ENCODE measurements at places on chromosomes 16 and 17.

GRCh38 chr16:442976-443375, 17.5 kb downstream of the RAB11FIP3 start:
- no peak for DNase-seq

- no peak for DNase-seq
Measured at GRCh38 chr17:49834118-49834743, 13.6 kb downstream of the TAC4 start.

- DNase-seq: peak; percentile 22
Measured at GRCh38 chr17:72187556-72187955, 66.7 kb downstream of the SOX9 start.

DNA sequence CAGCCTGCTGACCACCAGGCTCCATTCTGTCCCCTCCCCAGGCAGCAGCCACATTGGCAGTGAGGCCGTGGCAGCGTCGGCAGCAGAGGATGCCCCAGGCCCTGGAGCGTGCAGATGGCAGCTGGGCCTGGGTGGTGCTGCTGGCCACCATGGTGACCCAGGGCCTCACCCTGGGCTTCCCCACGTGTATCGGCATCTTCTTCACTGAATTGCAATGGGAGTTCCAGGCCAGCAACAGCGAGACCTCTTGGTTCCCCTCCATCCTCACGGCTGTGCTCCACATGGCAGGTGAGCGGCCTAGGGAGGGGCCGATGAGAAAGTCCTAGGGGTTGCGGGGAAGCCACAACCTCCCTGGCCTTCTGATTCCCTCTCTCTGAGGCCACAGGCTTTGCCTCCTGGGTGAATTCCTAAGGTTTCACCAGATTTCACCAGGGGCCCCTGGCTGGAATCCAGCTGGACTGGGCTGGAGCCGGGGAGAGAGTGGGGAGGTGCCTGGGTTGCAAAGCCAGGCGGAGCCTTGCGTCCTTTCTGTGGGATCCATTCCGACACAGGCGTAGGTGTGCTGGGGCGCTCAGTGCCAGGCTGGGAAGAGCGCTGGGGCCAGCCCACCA, 5.9 kb downstream of the SLC16A5 start:
- no peak for DNase-seq

DNA sequence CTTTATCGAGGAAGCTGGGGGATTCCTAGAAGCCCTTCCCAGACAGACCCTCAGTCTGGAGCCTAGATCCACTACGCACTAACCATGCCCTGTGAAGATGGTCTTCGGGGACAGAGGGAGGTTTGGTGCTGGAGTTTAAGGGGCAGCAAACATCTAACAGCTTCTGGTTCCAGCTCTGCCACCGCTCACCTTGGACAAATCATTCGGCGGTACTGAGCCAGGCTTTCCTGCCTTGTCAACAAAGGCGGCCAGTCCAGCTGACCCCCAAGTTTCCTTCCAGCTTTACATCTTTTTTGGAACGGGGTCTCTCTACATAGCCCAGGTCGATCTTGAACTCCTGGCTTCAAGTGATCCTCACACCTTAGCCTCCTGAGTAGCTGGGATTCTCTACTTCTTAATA, 369 bp upstream of the GJD3 start:
- no peak for DNase-seq

DNA sequence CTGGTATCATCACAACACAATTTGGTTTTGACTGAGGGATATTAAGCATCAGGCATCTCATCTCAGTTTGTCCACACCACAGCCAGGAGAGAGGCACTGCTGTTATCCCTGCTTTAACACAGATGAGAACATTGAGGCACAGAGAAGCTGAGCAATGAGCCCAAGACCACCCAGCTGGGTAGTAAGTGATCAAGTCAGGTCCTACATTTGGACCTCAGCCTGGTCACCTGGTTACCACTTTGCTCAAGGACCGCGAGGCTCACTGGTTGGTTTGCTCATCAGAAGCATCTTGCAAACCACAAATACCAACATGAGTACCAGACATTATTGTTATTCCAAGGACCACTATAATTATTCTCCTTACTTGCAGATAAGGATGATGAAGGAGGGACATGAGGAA, 245.5 kb downstream of the CBLN1 start:
- no peak for DNase-seq

GRCh38 chr17:73614256-73614655, 30.0 kb downstream of the SDK2 start:
- no peak for DNase-seq

- DNase-seq: no peak
Measured at GRCh38 chr16:22291020-22291419, 6.2 kb upstream of the POLR3E start.

DNA sequence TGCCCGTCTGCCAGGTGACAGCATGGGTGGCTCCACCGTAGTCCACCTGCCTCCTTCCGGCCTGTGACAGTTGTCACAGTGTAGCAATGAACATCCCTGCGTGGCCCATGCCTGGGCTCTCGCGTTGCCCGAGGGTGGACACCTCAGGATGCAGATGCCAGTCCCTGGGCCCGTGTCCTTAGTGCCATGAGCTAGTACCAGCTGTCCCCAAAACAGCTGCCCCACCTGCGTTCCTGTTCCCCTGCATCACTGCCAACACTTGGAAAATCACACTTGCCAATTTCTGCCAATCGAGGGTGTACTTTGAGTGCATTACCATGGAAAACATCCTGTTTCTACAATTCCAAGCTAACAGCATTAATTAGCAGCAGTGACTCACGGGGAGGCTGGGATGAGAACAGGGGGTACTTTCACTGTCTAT, 9.0 kb upstream of the C16orf95 start:
- DNase-seq: no peak

DNA sequence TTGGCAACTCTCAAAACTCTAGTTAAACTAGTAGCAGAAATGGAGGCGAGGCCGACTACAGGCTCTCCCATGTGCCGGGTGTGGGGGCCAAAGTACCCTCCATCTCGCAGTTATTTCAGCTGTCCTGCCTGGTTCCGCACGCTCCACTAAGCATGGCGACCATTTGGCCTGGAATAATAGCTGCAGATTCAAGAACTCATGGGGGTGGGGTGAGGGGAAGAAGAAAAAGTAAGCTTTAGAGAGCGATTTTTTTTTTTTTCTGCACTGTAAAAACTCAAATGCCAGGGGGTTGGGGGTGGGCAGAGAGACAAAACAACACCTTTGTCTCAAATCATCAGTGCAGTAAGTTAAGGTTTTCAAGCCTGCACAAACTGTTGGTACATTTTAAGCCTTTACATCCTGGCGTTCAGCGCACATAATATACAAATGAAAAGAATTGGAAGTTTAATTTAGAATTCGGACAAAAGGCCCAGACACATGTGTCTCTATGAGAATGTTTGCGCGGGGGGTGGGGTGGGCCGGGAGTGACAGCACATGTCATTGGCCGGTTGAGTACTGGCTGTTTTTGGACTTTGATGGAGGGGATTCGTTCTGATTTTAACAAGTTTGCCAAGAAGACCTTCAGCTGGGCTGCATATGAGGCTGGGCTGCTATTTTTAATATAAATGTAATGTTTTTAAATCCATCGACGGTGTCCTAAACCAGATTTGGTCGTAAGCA, 694.7 kb upstream of the SALL1 start:
- DNase-seq: peak; percentile 7

GRCh38 chr16:397736-398332, 835 bp downstream of the NME4 start:
- no peak for DNase-seq

DNA sequence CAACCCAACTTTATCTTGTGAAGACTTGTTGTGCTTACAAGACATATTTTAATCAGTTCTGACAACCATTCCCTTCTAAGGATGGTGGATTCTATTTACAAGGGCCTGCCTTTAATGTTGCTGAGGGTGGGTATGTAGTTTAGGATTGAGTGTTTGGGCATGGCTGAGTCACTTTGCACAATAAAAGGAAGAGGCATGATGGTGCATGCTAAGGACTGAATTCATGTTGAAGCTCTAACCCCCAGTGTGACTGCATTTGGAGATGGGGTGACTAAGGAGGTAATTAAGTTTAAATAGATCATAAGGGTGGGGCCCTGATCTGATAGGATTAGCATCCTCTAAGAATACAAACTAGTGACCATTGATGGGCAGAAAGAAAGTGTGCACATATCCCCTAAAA, 196.1 kb upstream of the HS3ST3A1 start:
- DNase-seq: no peak

- peak; percentile 46 for DNase-seq
Measured at GRCh38 chr16:9296271-9296590, 204.8 kb downstream of the HAPSTR1 start.

DNA sequence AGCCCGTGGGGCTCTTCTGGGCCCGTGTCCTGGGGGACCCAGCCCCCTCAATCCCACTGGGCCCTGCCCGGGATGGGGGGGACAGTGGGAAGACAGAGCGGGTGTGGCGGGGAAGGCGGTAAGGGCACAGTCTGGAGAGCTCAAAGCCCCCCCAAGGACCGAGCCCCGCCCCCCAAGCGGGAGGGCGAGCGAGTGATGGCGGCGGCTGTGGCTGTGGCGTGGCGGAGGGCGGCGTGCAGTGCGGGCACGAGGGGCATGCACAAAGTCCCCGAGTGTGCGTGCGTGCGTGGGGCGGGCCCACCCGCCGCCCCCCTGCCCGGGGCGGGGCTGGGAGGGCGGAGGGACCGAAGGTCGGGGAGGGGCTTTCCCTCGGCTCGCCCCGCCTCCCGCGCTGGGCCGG, 3.6 kb upstream of the WDR24 start:
- DNase-seq: no peak

DNA sequence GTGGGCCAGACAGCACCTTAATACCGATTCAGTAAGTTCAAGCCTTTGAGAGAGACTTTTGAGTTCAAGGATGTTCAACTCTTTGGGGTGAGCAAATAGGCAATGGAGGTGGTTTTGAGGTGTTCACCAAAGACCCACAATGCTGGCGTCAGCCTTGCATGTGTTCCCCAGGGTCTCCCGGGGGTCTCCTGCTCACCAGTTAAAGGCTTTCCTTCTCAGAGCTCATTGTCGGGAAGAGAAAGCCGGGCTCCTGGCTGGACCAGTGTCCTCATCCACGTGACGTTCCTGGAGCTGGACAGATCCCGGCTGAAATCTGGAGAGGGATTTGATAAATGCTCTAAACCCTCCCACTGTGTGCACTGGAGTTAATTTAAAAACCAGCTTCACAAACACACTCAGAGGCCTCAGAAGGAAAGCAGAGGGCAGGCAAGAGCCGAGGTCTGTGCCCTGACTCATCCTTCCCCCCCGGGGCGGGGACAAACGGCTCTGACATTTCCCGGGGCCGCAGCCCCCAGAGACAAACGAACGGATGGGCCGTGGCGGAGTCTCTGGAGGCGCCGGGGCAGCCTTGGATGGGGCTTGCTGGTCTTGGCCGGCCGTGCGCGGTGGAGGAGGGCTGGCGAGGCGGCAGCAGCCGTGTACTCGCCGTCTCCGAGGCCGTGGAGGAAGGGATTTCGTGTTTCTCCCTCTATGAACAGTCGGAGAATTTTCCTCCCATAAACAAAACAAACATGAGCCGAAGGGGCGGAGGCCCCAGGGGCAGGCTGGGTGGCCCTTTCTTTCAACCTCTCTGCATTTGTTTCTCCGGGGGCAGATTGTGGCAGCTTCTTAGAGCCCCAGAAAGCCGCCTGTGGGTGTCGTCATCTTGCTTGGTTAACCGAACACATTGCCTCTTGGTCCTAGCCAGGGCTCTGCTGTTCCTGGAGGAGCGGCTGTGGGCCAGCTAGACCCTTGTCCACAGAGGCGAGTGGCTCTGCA, 94.2 kb downstream of the NTN1 start:
- no peak for DNase-seq

GRCh38 chr16:85475233-85475632, 137.9 kb upstream of the GSE1 start:
- peak; percentile 40 for DNase-seq

GRCh38 chr16:21590287-21590686, 9.1 kb upstream of the METTL9 start:
- DNase-seq: no peak

DNA sequence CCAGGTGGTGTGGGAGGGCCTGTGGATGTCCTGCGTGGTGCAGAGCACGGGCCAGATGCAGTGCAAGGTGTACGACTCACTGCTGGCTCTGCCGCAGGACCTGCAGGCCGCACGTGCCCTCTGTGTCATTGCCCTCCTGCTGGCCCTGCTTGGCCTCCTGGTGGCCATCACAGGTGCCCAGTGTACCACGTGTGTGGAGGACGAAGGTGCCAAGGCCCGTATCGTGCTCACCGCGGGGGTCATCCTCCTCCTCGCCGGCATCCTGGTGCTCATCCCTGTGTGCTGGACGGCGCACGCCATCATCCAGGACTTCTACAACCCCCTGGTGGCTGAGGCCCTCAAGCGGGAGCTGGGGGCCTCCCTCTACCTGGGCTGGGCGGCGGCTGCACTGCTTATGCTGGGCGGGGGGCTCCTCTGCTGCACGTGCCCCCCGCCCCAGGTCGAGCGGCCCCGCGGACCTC, 798 bp downstream of the CLDN9 start:
- no peak for DNase-seq

- DNase-seq: no peak
Measured at GRCh38 chr17:27741971-27742575, 58.3 kb downstream of the NOS2 start.

DNA sequence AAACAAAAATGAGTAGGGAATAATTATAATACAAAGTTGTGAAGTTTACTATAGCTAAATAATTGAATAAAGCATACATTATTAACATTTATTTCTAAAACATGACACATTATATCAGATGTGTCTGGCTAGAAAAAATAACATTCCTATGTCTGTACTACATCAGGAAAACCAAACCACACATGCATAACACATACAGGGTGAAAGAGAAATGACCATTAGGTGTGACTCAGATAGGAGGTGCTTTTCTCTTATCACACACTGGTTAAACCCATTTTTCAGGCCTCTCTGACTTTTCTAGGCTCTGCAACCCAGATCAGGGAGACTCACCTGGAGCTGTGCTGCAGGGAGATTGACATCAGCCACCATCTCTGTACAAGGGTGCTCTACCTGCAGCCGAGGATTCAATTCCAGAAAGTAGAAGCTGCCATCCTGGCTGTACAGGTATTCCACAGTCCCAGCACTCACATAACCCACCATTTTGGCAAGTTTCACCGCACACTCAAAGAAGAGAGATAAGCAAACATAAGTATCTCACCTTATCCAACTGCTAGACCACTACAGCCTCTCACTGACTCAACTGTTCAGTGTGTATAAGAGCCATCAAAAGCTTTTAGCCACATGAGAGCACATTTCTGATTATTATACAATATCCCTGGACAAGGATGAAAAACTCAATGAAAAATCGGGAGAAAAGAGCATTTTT, 116.6 kb upstream of the C17orf78 start:
- no peak for DNase-seq

DNA sequence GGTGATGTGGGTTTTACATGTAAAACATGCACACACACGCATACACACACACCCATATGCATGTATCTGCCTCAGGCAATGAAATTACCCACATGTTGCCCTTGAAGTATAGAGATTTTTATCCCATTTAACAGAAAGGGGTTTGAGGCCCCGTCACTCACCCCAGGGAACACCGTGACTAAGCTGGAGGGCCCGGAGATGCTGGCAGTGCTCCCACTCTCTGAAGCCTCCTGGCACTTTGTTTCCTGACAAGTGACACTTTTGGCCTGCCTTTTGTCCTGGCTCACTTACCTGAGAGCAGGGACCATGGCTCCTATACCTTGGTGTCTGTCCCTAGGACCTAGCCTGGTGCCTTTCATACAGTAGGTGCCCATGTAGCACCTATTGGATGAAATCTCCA, 50.0 kb upstream of the TNRC6C start:
- peak; percentile 40 for DNase-seq

All from DMS79 treated with DMSO at 0.1 percent for 48 hours (cell line).